ENCODE measurements at places on chromosomes 11 and 22. TPM values are rescaled to one million over a fixed set of nuclear protein-coding genes. Genes with fewer than 3 reads are reported as not detected.
A peak's percentile ranks its signal among the peaks of the same experiment; 100 is the strongest.

- DNase-seq: peak; percentile 49
These were observed 642 bp upstream of the PIK3C2A start for GRCh38 chr11:17208257-17208999.

GRCh38 chr11:126182787-126183445 is 28.5 kb downstream of the RPUSD4 start:
- DNase-seq: no peak

DNA sequence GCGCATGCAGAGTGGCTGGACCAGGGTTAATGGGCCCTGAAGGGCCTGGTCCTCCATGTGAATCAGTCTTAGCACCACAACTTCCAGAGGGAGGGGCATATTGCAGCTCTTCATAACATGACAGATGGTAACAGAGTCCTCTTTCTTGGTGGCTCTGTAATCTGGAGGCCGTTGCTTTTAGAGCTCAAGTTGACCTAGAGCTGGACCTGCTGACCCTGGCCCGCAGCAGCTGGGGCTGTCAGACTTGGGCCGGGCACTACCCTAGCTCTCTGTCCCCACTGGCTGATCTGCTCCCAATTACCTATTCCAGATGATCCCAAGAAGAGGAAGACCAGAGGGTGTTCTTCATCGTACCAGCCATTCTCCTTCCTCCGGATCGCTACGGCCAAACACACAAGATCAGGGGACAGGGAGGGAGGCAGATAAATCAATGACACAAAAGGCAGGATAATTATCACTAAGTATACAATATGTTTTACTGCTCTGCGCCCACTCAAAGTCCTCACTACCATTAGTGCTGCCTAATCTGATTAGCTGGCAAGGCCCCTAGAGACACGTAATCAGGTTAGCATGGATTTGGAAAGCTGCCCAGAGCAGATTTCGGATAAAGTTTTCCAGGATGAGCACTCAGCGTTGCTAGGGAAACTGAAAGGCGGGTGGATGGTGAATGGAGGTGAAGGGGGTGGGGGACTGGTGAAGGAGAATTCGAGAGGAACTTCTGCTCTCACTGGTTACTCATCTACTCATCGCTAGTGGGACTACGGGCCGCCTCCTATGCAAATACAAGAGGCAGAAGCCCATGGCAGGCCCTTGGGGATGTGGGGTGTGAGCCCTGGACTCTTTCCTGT is 64.5 kb upstream of the PHOX2A start:
- no peak for DNase-seq

DNA sequence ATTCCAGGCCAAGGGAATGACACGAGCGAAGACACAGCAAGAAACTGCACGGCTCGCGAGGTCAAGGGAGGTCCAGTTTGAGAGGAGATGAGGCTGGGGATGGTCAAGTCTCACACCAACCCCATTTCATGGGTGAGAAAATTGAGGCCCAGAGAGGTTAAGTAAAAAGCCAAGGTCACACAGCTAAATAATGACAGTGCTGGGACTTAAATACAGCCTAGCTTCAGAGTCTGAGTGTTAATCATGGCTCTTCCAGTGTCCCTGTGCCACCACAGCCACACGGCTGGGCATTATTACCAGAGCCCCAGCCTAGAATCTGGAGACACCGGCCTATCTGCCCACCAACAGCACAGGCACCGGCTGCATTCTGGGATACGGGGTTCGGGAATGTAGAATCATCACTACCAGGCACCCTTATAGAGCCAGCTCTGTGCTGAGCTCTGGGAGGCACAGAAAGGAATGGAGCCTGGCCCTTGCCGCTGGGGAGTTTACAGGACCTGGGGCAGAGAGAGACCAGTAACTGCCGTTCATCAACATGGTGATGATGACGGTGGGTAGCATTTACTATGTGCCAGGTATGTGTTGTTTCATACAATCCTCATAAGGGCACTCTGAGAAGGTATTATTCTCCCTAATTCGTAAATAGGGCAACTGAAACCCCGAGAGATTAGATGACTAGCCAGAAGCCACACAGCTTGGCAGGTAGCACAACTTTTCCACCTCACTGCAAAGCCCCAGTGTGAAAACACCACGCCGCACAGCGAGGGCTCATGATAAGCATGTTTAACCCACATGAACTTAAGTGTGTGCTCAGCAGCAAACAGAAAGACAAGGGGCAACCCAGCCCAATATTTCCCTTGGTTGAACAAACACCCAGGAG is 51.8 kb downstream of the CD6 start:
- DNase-seq: no peak

- no peak for DNase-seq
These were observed 52.6 kb upstream of the TOP3B start for GRCh38 chr22:22035203-22035602.

GRCh38 chr11:20368438-20368837 is 4.9 kb downstream of the HTATIP2 start:
- DNase-seq: no peak

DNA sequence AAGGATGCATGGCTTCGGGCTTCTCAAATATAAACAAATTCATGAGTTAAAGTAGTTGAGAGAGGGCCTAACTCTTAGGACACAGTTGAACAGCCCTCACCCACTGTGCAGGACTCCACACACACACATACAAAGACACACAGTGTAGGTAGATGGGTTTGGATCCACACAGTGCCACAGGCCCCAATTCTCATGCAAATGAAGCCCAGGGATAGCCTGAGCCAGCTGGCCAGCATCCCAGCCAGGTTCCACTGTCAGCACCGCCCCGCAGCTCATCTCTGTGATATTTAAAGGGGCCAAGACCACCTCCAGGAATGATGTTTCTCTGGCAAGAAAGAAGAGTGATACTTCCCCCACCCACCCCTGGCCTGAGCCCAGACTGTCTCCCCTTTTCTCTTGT is 11.7 kb downstream of the SLC35C1 start:
- no peak for DNase-seq

GRCh38 chr22:32328306-32329201 is 29.1 kb upstream of the RFPL3 start:
- DNase-seq: no peak

NEFH gene
- total RNA-seq: 0.41 TPM

LRRC56 gene
- 0.68 TPM for total RNA-seq

CNGA4 gene
- not detected for total RNA-seq

DEPDC7 gene
- total RNA-seq: 0.42 TPM

OR4S1 gene
- not detected for total RNA-seq

MCAM gene
- total RNA-seq: 230 TPM
